CD4-positive, alpha-beta T cell treated with Interleukin-2 at 100 ng/mL for 4 hours (primary cell): ENCODE measurements at places on chromosomes 2 and 18.
A peak's percentile ranks its signal among the peaks of the same experiment; 100 is the strongest.

DNA sequence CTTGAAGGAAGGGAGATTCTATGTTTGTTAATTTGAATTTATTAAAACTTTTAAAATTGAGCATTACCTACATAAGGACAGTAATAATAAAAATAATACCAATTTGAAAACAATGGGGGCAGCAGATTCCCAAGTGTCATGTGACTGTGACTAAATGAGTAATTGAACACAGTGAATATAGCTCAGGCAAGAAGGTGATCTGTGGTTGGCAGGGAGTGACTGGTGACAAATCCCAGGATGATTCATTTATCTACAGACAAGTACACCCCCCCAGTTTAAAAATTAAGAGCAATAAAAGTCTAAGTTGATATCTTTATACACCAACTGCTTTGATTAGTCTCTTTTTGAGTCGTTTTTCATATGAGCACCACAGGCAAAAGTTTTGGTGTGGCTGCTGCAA lies 299.5 kb downstream of the ARHGAP15 start:
- peak; percentile 62 for DNase-seq

GRCh38 chr2:72137498-72138010 lies 10.1 kb downstream of the CYP26B1 start:
- peak; percentile 48 for DNase-seq

DNA sequence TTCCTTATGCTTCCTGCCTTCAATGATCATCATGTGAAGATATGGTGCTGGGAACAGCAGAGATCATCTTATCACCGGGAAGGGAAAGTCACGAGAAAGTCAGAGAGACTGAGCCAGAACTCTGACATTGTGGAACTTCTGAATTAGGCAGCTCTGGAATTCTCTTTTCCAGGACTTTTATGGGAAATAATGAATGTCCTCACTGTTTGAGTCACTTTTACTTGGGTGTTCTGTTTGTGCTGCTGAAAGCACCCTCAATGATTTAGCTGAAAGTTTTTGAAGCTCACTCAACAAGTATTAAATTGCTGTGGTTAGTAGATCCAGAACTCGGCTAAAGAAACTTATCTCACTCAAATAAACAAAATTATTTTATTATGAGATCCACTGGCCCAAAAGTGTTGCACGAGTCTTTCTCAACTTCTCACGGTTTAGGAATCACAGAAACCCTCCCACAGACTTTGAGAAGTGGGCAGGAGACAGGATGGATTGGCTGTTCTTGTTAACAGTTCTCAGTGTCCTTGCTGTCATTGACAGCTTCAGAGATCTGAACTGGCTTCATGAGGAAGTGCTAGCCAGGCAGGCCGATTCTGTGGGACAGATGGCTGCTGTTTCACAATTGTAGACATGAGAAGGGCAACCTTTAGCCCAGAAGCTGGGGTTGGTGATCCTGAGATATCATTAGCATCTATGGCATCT lies 26.4 kb upstream of the ATRAID start:
- DNase-seq, result no peak

DNA sequence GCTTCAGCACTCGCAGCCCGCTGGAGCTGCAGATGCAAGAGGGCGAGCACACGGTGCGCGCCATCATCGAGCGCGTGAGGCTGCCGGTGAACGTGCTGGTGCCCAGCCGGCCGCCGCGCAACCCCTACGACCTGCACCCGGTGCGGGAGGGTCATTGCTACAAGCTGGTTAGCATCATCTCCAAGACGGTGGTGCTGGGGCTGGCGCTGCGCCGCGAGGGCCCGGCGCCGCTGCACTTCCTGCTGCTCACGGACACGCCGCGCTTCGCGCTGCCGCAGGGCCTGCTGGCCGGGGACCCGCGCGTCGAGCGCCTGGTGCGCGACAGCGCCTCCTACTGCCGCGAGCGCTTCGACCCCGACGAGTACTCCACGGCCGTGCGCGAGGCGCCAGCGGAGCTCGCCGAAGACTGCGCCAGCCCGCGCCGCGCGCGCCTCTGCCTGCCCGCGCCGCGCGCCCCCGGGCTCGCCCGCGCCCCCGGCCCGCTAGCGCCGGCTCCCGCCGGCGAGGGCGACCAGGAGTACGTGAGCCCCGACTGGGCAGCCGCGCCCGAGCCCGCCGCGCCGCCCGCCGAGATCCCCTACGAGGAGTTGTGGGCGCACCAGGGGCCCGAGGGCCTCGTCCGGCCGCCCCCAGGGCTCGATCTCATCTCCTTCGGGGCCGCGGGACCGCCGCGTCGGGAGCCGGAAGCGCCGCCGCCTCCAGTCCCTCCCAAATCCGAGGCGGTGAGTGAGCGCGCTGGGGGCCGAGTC lies 11.8 kb downstream of the GAREM2 start:
- peak; percentile 88 for DNase-seq

DNA sequence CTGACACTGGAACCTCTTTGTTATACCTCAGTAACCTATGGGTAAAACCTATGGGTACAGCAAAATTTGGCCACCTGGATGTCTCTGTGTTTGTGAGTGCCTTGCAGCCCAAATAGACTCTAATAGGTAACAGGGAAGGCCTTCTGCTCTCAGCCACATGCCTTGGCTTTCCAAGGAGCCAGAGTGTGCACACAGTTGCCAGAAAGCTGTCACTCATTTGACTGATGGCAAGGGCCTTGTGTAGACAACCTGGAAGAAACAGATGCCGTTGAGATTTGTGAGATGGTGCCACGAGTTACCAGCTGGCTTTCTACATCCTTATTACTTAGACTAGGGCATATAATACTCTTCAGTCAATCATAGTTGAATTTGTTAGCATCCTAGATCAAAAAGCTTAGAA lies 90.1 kb upstream of the RAB12 start:
- DNase-seq, result no peak

- DNase-seq, result no peak
Observed at GRCh38 chr18:49164738-49165137, 214.0 kb upstream of the SMAD7 start.

DNA sequence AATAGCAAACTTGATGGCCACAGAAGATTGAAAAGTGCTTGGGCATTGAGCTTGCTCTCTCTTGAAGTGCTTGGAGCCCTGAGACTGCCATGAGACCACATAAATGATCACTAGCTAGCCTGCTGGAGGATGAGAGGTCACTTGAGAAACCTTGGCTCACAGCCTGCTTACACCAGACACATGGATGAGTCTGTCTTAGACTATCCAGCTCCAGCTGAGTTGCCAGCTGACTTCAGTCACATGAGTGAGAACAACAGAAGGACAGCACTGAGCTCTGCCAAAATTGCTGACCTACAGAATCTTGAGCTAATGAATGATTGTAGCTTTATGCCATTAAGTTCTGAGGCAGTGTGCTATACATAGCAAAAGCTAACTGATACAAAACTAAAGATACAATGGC lies 18.1 kb downstream of the NABP1 start:
- DNase-seq, result no peak

- no peak for DNase-seq
Observed at GRCh38 chr18:10822456-10822855, 296.6 kb downstream of the NAPG start.

DNA sequence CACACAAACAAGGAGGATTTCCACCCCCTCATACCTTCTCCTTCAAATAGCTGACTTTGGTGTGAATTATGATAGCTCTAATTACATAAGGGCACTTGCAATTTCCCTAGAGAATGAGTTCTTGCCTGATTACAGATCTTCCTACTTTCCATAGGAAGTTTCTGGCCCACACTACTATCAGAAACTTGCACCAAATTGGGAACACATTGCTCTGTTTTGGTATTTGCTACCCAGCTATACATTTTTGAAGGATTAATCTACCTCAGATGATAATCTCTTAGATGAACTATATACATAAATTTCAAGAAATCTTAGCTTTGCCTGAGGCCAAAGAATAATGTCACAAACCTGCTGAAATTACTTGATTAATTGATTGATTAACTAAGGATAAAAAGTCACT lies 4.9 kb downstream of the DCC start:
- no peak for DNase-seq

GRCh38 chr2:12044857-12045256 lies 298.4 kb downstream of the LPIN1 start:
- DNase-seq, result peak; percentile 39

DNA sequence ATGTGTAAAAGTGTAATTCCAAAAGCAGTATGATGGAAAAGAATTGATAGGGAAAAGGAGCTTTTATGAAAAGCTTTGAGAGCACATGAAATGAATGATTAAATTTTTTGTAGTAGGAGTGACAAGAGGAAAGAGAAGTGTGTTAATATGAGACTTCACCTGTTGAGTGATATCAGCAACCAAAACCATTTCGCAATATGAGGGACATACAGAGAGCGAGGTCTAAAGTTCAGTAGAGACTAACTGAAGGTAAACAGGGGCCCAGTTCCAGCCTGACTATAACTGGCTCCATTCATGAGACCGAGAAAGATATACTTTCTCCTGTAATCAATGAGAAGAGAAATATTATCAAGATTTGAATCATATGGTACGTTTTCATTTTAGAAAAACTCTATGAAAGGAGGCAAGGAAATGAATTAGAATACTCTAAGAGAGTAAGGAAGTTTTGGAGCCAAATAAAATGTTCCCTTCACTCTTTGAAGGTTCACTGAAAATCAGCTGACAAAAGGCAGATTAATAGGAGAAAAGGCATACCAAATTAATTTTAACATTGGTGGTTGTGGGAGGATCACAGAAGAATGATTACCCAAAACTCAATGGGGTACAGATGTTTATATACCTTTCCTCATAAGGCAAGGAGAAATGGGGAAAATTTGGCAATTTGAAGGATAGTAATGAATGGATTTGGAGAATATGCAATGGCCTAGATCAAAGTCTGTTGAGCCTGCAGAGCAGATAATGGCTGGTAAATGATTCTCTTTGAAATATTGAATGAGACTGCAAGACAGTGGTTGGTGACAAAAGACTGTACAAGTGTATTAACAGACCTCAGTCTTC lies 932.2 kb downstream of the TDRD15 start:
- no peak for DNase-seq

- no peak for DNase-seq
Observed at GRCh38 chr18:49961271-49961670, 147.9 kb upstream of the ACAA2 start.

GRCh38 chr2:15242936-15243461 lies 318.1 kb downstream of the NBAS start:
- no peak for DNase-seq

DNA sequence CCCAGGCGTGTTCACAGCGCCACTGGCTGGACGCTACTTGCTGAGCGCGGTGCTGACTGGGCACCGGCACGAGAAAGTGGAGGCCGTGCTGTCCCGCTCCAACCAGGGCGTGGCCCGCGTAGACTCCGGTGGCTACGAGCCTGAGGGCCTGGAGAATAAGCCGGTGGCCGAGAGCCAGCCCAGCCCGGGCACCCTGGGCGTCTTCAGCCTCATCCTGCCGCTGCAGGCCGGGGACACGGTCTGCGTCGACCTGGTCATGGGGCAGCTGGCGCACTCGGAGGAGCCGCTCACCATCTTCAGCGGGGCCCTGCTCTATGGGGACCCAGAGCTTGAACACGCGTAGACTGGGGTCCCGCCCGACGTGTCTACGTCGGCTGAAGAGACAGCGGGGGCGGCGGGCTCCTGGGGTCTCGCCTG lies 891 bp upstream of the KHK start:
- DNase-seq, result peak; percentile 27
